Astrocyte of the spinal cord (primary cell): ENCODE measurements at places on chromosomes 3 and 15.

- peak; percentile 41 for DNase-seq
These were observed 27.2 kb downstream of the PLD1 start for GRCh38 chr3:171783086-171783485.

DNA sequence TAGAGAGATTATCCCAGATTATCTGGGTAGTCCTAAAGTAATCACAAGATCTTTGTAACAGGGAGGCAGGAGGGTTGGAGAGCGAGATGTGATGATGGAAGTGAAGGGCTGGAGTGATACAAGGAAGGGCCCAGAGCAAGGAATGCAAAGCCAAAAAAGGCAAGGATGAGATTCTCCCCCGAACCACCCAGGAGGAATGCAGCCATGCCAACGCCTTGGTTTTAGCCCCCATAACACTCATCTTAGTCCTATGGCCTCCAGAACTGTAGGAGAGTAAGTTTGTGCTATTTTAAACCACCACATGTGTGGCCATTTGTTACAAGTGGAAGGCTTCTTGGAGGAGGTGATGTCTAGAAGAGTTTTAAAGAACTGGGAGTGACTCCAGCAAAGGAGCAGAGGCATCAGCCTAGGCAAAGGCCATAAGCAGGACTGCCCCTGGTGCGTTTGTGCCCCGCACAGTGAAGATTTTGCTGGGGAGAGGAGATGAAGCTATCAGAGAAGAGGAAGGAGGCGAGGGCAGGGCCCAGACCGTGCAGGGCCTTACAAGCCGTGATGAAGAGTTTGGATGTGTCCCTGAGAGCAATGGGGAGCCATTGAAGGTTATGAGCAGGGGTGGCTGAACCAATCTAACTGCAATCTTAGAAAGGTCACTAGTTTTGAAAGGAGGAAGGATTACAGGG, 25.3 kb upstream of the CORO2B start:
- DNase-seq, result no peak

DNA sequence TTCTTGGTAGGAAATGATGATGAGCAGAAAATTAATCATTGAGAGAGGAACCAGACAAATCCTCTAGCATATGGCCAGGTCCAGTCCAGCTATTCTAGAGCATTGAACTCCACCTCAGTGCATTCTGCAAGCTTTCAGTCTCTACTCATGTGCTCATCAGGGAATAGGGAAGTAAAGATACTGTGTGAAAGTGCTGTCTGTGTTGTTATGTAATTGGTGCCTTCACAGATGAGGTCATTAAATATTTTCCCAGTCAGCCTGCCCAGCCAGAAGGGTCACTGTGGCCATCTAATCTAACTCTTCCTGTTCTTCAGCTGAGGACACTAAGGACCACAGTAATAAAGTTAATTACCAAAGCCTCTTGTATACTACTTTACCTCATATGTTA, 28.2 kb downstream of the C3orf62 start:
- DNase-seq, result no peak

DNA sequence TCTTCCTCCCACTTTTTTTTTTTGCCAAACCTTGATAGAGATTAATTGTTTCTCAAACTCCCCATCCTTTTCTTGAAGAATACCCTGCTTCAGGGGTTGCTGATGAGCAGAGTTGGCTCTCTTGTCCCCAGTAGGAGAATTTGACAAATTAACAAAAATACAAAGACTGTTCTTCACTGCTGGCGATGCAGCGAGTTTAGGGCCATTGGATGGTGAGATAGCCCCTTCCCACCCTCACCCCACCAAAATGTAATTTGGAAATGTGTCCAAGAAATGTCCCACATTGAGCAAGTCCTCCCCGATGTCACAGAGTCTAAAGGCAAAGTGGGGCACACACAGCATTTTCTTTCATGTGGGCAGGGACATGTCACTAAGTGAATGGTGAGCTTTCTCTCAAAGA, 136.0 kb upstream of the RARB start:
- no peak for DNase-seq

DNA sequence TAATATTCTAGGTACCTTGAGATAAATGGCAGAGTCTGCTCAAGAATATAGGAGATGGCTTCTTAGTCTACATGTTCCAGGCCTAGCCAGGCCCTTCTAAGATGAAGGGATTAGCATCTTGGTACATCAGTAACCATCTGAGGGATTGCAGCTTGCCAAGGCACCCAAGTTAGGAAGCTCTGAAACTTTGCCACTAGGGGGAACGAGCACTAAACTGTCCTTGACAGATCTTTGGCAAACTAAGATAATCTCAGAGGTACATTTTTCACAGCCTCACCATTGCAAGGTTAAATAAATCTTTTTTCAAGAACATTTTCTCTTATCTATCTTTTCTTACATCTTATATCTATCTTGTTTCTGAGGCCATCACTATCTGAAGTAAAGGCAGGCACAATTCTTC, 351.2 kb downstream of the RAP2B start:
- DNase-seq, result no peak

DNA sequence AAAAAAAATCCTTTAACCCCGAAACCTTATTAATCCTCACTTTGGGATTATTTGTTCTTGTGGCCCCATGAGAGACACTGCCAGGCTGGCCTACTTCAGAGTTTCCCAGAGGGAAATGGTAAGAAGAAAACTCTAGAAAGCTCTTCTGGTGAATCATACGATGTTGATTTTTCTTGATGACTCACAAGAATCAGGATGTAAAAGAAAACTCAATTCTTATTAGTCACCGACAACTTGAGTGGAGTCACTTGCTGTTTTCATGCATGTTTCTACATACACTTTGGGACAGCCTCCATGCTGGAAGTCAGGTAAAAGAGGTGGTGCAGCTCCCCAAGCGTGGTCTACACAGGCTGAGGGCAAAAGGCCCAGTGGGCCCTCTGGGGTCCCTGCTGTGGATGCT, 42.8 kb downstream of the MYO5C start:
- peak; percentile 94 for DNase-seq

- no peak for DNase-seq
These were observed 5.2 kb upstream of the SIN3A start for GRCh38 chr15:75456710-75457109.

GRCh38 chr3:189790658-189791057, 159.5 kb downstream of the TP63 start:
- DNase-seq, result no peak

DNA sequence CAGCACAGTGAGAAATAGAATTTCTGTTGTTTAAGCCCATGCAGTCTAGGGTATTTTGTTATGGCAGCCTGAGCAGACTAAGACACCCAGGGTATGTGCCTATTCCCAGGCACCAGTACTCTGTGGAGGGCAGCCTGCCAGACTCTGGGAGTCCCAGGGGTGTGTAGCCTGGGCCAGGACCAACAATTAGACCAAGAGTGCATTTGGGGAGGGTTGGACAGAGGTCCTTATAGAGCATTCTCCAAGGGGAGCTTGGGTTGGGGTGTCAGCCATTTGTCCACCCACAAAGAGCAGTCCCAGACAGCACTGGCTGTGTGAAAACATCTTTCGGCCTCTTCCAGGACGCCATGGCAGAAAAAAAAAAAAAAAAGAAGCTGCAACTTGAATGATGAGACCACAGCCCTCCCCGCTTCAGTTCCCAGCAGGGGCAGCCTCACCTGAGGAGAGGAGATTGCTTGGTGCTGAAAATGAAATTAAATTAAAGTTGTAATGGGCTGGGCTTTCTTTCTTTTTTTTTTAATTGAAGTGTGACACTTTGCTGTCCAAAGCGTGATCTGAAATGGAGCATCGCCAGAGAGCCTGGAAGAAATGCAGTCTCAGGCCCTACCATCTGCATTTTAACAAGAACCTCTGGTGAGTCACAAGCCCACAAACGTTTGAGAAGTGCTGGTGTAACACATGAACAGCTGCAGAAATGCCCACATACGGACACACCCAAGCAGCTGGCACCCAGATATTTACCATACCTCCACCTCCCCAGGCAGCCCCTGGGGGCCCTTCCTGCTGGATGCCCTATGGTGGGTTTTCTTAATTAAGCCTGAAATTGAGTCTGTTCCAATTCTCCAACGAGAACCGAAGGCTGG, 21.3 kb upstream of the CAV3 start:
- peak; percentile 76 for DNase-seq
